CD4-positive, CD25-positive, alpha-beta regulatory T cell (primary cell): ENCODE measurements at places on chromosomes 2 and 18. TPM values are rescaled to one million over a fixed set of nuclear protein-coding genes. Genes with fewer than 3 reads are reported as not detected.

The CLHC1 gene
- 1.7 TPM for polyA plus RNA-seq

GRCh38 chr18:62438018-62438329, 84.9 kb upstream of the ZCCHC2 start:
- DNase-seq = no peak
- H3K4me3 ChIP-seq = no peak overlapping the region
- no peaks in the 10 kb centered on the region for H3K36me3 ChIP-seq
- no peaks in the 10 kb centered on the region for H3K4me1 ChIP-seq
- H3K27me3 ChIP-seq = no peaks in the 10 kb centered on the region

DNA sequence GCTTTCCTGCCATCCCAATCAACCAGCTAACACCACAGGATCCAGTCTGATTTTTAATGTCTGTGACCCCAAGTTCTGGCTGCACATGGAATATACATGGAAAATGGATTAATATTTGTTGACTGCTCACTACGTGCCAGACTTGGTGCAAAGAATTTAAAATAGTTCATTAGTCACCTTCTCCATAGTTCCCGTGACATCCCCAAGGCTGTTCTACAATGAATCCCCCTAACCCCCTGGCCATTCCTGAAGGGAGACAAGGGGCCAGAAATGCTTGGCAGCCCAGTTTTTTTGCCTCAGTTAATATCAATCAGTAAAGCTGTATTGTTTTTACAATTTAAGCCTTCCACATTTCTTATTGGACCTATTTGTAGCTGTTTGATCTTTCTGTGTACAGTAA, 71.0 kb upstream of the ST3GAL5 start:
- H3K27me3 ChIP-seq = no peaks in the 10 kb centered on the region
- H3K4me1 ChIP-seq = no peaks in the 10 kb centered on the region
- DNase-seq = no peak
- no peak overlapping the region for H3K27ac ChIP-seq

GRCh38 chr2:130954873-130955272, 118.2 kb downstream of the ARHGEF4 start:
- no peak for DNase-seq
- no peaks in the 10 kb centered on the region for H3K4me1 ChIP-seq
- no peak overlapping the region for H3K4me3 ChIP-seq
- H3K36me3 ChIP-seq = no peaks in the 10 kb centered on the region
- H3K27ac ChIP-seq = no peak overlapping the region

GRCh38 chr2:20205069-20205468, 19.9 kb downstream of the SDC1 start:
- H3K4me1 ChIP-seq = no peaks in the 10 kb centered on the region
- H3K4me3 ChIP-seq = no peak overlapping the region
- H3K27me3 ChIP-seq = no peaks in the 10 kb centered on the region
- no peak for DNase-seq
- H3K36me3 ChIP-seq = no peaks in the 10 kb centered on the region

GRCh38 chr2:101710471-101711318, 13.2 kb downstream of the MAP4K4 start:
- peak overlapping the region; percentile 74 for H3K4me3 ChIP-seq
- peak overlapping the region; percentile 68 for H3K27ac ChIP-seq
- H3K27me3 ChIP-seq = no peaks in the 10 kb centered on the region
- H3K4me1 ChIP-seq = peaks cover 79% of the 10 kb centered on the region
- DNase-seq = peak; percentile 65
- H3K36me3 ChIP-seq = no peaks in the 10 kb centered on the region

DNA sequence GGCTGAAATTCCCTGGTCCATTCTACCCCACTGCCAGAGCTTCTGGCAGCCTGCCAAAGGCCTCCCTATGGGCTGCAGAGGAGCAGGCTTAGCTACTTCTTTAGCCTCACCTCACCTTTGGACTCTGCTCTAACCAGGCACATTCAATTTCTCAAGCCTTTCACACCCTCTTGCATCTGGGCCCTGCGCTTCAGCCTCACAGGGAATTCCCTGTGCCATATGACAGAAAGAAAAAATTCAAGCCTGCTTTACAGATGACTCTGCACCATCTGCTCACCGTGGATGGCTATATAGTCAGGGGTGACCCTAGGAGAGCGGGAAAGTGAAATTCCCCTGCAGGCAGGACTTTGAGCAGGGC, 62.5 kb downstream of the REEP1 start:
- H3K4me1 ChIP-seq = no peaks in the 10 kb centered on the region
- H3K27me3 ChIP-seq = peaks cover 2% of the 10 kb centered on the region
- no peak overlapping the region for H3K27ac ChIP-seq
- H3K36me3 ChIP-seq = no peaks in the 10 kb centered on the region
- H3K4me3 ChIP-seq = no peak overlapping the region

DNA sequence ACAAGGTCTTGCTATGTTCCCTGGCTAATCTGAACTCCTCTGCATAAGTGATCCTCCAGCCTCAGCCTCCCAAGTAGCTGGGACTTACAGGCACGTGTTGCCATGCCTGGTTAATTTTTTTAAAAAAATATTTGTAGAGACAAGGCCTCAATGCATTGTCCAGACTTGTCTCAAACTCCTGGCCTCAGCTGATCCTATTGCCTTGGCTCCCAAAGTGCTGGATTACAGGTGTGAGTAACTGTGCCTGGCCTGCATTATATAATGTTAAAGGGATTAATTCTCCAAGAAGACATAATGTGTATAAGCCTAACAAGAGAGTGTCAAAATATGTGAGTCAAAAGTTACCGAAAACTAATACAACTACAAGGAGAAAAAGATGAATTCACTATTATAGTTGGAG, 32.2 kb downstream of the BUB1 start:
- no peak overlapping the region for H3K27ac ChIP-seq
- DNase-seq = no peak
- no peak overlapping the region for H3K4me3 ChIP-seq

The M1AP gene
- polyA plus RNA-seq = not detected

GRCh38 chr2:216139884-216140283, 30.7 kb downstream of the XRCC5 start:
- DNase-seq = peak; percentile 6
- peaks cover 94% of the 10 kb centered on the region for H3K36me3 ChIP-seq
- H3K4me3 ChIP-seq = no peak overlapping the region
- H3K27me3 ChIP-seq = no peaks in the 10 kb centered on the region
- no peaks in the 10 kb centered on the region for H3K4me1 ChIP-seq
- no peak overlapping the region for H3K27ac ChIP-seq

The MYL1 gene
- not detected for polyA plus RNA-seq

DNA sequence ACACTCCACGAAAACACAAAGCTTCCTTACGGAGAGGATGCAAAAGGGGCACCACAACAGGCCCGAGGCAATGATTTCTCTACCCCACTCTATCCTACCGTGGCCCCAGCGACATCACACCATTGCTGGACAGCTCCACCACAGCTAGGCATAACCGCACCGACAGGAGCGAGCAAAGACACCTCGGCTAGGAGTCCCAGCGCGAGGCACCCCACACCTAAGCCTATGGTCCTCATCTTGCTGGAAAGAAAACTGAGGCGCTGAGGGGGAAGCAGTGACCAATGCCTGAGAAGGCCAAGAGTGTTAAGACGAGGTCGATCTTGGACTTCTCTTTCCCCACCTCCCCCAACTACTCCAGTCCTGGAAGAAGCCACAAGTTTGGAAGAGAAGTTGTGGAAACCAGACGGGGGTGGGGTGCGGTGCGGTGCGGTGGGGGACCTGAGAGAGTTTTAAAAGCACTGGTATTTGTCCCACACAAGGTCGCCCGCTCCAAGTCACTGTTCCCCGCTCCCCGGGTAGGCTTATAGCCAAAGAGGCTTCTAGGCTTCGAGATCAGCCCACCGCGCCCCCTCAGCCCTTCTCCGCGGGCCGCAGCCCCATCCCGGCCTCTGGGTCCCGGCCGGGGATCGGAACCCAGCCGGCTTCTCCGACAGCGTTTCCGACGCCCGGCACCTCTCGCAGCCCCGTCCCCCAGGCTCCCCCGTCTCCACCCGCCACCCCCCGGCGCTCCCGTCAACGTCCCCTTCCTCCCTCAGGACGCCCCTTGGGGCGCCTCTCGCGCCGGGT, 766 bp downstream of the PDE6D start:
- no peaks in the 10 kb centered on the region for H3K27me3 ChIP-seq
- H3K4me3 ChIP-seq = peak overlapping the region; percentile 56
- H3K36me3 ChIP-seq = no peaks in the 10 kb centered on the region

- H3K4me3 ChIP-seq = no peak overlapping the region
- no peaks in the 10 kb centered on the region for H3K4me1 ChIP-seq
- no peak for DNase-seq
- no peak overlapping the region for H3K27ac ChIP-seq
These were observed 72.5 kb upstream of the RNF152 start for GRCh38 chr18:61965311-61965710.

- no peak overlapping the region for H3K27ac ChIP-seq
- no peak overlapping the region for H3K4me3 ChIP-seq
- H3K36me3 ChIP-seq = no peaks in the 10 kb centered on the region
- no peak for DNase-seq
- no peaks in the 10 kb centered on the region for H3K4me1 ChIP-seq
These were observed 114.3 kb downstream of the ALK start for GRCh38 chr2:29807082-29807481.

The ELOA2 gene
- polyA plus RNA-seq = not detected

The CABYR gene
- polyA plus RNA-seq = 0.19 TPM

- H3K4me1 ChIP-seq = no peaks in the 10 kb centered on the region
- H3K4me3 ChIP-seq = no peak overlapping the region
- no peaks in the 10 kb centered on the region for H3K36me3 ChIP-seq
- DNase-seq = no peak
These were observed 299.5 kb upstream of the LYPD1 start for GRCh38 chr2:132969371-132969985.

DNA sequence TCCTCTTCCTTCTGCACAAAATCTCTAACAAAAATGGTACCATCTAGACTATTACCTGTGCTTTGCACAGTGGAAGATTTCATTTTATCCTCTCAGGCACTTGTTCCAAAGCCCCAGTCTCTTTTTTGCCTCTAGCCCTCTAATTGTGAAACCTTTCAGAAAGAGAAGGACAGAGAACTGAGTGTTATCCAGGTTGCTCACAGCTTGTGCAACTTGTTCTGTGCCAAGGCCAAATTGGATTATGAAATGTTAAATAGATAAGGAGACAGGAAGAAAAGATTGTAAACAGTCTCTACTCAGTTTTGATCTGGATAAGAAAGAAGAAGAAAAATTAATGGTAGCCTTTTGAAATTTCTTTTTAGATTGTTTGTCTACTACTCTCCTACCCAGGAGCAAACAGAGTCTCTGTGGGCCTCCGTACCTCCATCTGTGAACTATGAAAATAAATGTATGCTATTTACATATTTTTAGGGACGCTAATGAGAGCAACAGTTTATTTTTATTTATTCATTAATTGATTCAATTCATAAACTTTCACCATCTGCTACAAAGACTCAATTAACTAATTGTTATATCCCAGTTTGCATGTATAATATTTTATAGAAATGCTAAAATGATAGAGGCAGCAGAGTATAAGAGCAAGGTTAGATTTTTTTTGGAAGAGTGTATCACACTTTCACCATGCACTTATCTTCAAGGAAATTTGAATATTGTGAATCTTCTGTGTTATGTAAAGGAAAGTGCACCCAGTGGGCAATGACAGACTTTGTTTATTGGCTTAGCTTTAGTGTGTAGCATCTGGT, 339.0 kb upstream of the ETAA1 start:
- no peak overlapping the region for H3K27ac ChIP-seq
- H3K27me3 ChIP-seq = no peaks in the 10 kb centered on the region
- no peak for DNase-seq
- H3K36me3 ChIP-seq = no peaks in the 10 kb centered on the region
- H3K4me3 ChIP-seq = no peak overlapping the region
- no peaks in the 10 kb centered on the region for H3K4me1 ChIP-seq

GRCh38 chr18:13269521-13270011, 51.0 kb downstream of the LDLRAD4 start:
- H3K4me3 ChIP-seq = no peak overlapping the region
- H3K27ac ChIP-seq = no peak overlapping the region
- no peak for DNase-seq
- no peaks in the 10 kb centered on the region for H3K27me3 ChIP-seq

- no peak overlapping the region for H3K27ac ChIP-seq
- no peaks in the 10 kb centered on the region for H3K4me1 ChIP-seq
- DNase-seq = no peak
- H3K4me3 ChIP-seq = no peak overlapping the region
- no peaks in the 10 kb centered on the region for H3K27me3 ChIP-seq
These were observed 327.3 kb downstream of the XIRP2 start for GRCh38 chr2:167215595-167215994.

DNA sequence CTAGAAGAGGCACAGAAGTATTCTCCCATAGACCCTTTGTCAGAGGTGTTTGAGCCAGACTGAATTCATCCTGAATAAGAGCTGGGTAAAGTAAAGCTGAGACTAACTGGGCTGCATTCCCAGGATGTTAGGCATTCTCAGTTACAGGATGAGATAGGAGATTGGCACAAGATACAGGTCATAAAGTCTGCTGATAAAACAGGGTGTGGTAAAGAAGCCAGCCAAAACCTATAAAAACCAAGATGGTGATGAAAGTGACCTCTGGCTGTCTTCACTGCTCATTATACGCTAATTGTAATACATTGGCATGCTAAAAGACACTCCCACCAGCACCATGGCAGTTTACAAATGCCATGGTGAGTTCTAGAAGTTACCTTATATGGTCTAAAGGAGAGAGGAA, 364.9 kb upstream of the TMEFF2 start:
- no peak overlapping the region for H3K27ac ChIP-seq
- H3K4me3 ChIP-seq = no peak overlapping the region
- no peaks in the 10 kb centered on the region for H3K27me3 ChIP-seq
- H3K36me3 ChIP-seq = no peaks in the 10 kb centered on the region
- no peak for DNase-seq

The SLC8A1 gene
- polyA plus RNA-seq = not detected

GRCh38 chr2:117820444-117820843, 6.0 kb downstream of the DDX18 start:
- no peaks in the 10 kb centered on the region for H3K27me3 ChIP-seq
- DNase-seq = no peak
- H3K27ac ChIP-seq = no peak overlapping the region
- H3K36me3 ChIP-seq = peaks cover 85% of the 10 kb centered on the region
- H3K4me1 ChIP-seq = peaks cover 16% of the 10 kb centered on the region

DNA sequence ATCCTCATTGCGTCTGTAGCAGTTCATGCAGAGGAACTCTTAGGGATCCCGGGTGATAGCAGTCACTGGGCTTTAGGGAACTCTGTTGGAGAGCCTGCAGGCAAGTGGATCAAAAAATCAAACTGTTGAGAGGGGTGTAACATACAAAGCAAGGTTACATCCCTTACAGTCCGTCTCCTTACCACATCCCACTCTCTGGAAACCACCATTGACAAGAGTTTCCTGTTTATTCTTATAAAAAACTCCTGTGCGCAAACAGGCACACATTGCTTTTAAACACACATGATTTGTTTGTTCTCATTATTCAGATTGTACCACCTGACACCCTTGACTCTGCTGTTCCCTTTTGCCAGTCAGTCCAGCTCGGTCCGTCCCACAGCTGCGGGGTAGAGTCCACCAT, 137.7 kb downstream of the LTBP1 start:
- no peak overlapping the region for H3K27ac ChIP-seq
- no peak for DNase-seq
- no peak overlapping the region for H3K4me3 ChIP-seq
- H3K36me3 ChIP-seq = no peaks in the 10 kb centered on the region
- no peaks in the 10 kb centered on the region for H3K27me3 ChIP-seq

- peak overlapping the region; percentile 72 for H3K27ac ChIP-seq
- peaks cover 17% of the 10 kb centered on the region for H3K4me1 ChIP-seq
- H3K4me3 ChIP-seq = peak overlapping the region; percentile 56
- peak; percentile 32 for DNase-seq
- no peaks in the 10 kb centered on the region for H3K36me3 ChIP-seq
These were observed 13.3 kb upstream of the RAB17 start for GRCh38 chr2:237603718-237604362.

The SCYGR4 gene
- not detected for polyA plus RNA-seq

The CYS1 gene
- polyA plus RNA-seq = not detected
